ENCODE measurements at places on chromosomes 12 and 14.

- no peak for DNase-seq
Measured at GRCh38 chr14:45041641-45042040, 42.3 kb upstream of the PRPF39 start.

- no peak for DNase-seq
Measured at GRCh38 chr14:100602621-100603230, 15.5 kb upstream of the BEGAIN start.

DNA sequence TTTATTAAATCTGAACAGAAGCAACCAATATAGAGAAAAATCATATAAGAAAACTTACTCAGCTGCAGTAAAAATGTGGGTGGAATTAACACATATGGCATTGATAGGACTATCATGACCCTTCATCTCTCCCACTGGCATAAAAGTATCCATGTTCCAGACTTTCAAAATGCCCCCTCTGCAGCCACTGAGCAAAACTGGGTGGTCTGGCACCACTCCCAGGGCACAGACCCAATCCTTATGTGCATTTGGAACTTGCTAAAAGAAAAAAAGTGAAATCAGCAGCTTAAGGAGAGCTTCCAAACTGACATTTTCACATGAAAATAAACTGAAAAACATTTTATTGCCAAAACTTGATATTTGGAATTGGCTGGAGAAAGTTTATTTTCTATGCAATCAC, 141.5 kb downstream of the KIF21A start:
- DNase-seq = no peak

DNA sequence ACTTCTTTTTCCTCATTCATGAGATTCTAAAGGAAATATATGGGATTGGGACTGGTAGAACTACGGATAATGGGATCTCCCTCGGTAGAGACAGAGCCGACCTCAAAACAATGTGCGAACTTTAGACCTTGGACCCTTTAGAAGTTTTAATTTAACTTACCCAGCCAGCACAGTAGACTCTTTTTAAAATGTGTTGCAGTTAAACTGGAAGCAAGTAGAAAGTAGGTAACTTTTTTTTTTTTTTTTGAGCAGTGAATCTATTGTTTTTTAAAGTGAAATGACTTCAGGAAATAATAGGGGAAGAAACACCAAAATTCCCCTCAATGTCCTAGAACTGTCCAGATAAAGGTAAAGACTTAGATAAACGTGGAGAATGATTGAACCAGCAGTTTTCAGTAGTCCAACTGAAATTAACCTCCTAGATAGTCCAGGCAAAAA, 1.1 kb upstream of the ATXN2 start:
- no peak for DNase-seq

DNA sequence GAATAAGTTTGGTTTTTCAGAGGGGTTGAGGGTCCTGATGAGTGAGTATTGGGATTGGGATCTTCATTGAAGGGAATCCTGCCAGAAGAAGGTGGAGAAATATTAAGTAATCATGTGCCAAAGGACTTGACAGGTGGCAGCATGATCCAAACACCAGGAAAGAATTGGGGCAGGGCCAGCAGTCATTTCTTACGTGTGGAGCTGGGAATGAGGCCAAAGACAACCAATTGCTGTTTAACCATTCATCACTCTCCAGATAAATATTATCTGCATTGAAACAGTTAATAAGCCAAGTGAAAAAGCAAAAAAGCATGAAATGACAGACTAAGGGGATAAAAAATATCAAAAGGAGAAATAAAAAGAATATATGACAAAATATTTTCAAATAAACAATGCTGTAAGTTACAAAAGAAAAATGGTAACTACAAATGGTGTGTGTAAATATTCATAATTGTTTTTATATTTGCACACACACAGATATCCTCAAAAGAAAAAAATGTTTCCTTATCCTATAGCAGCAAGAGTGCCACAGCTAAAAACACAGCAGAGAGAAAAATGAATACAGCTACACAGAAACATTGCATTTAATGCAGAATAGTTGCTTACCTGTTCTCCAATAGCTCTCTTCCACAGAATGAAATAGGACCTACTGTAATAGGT, 26.2 kb downstream of the C2CD5 start:
- no peak for DNase-seq

DNA sequence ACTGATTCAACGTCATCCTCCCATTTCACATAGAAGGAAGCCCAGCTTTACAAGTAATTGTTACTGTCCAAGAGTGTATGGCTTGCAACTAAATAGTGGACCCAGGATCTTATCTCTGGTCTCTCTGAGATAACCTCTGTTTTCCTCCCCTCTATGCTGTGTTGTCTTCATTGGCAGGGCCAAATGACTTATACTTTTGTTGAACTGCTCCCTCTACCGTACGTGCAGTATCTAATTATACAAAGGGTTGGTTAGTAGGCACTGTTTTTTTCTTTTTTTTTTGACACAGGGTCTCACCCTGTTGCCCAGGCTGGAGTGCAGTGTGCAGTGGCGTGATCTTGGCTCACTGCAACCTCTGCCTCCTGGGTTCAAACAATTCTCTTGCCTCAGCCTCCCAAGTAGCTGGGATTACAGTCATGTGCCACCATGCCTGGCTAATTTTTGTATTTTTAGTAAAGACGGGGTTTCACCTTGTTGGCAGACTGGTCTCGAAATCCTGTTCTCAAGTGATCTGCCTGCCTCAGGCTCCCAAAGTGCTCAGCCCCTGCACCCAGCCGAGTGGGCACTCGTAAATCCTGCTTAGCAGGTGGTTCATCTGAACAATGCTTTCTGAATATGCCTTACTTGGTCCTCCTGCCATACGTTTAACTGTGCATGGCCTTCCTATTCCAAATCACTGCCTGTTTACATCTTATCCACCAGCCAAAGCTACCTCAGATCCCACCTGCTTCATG, 162.1 kb downstream of the ADCK1 start:
- no peak for DNase-seq

DNA sequence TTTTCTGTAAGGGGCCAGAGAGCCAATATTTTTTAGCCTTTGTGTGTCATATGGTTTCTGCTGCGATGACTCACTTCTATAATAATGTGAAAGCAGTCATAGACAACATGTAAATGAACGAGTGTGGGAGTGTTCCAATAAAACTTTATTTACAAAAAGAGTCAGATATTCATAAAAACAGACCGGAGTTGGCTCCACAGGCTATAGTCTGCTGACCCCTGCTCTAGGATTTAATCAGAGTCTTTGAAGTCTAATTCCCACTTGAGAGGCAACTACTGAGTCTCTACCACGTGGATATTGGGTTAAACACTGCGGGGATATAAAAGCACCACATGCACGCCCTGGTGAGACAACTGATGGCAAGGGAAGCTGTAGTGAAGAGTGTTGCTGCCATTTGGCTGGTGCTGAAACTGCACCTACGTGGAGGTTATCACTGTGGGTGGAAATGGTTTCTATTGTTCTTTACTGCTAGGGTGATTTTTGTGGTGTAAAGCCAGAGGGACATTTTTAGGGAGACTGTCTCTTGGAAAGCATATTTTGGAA, 3.6 kb upstream of the NINJ2 start:
- DNase-seq = peak; percentile 73

GRCh38 chr14:85279407-85279806, 250.5 kb upstream of the FLRT2 start:
- DNase-seq = no peak

GRCh38 chr14:75720116-75720515, 59.1 kb downstream of the TTLL5 start:
- no peak for DNase-seq

Data from activated CD4-positive, alpha-beta T cell treated with anti-CD3 and anti-CD28 coated beads, Interleukin-2, Interleukin-6, amounts not matched to agents 100 ng/mL and 50 ng/mL, durations not matched to agents 16 hours and 8 hours (primary cell).